ENCODE measurements at places on chromosomes 2 and 18. TPM values are rescaled to one million over a fixed set of nuclear protein-coding genes. Genes with fewer than 3 reads are reported as not detected.

- no peak for DNase-seq
Observed at GRCh38 chr18:14969500-14969899, 221.5 kb downstream of the ANKRD30B start.

GRCh38 chr2:137659616-137660015 is 304.7 kb upstream of the HNMT start:
- DNase-seq, result no peak

- peak; percentile 37 for DNase-seq
Observed at GRCh38 chr2:42089340-42089925, 41.6 kb downstream of the PKDCC start.

DNA sequence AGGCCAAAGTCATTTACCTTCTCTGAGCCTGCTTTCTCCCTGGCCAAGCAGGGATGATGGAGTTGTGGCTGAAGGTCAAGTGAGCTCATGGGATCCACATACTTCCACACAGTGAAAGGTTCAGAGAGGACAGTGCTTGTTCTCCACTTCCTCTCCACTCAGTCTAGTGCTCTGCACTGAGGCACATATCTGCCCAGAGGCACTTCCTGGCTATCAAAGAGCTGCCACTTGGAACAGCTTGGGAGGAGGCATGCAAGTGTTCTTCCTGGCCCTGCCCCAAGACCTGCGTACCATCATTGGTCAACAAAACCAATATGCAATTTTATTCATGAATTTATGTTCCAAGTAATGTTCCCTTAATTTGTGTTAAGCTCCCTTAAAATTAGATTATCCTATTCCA is 71.9 kb downstream of the RNF152 start:
- DNase-seq, result no peak

GRCh38 chr2:180655393-180655792 is 325.0 kb upstream of the UBE2E3 start:
- DNase-seq, result no peak

DNA sequence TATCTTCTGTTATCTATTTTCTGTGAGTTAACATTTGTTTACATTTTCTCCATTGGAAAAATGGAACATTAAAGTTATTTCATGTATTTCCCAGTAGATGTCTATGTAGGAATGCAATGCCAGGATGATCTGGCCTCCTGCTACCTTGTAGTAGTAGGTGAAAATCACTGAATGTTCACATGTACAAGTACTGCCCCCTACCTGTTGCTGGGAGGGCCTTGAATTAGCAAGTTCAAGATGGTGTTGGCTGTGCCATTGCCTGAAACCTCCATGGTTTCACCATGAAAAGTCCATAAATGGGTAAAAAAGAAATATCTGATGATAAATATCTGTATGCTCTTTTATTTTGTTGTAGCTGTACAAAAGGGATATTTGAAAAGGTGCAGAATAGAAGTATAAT is 30.7 kb downstream of the XRCC5 start:
- peak; percentile 51 for DNase-seq

- DNase-seq, result no peak
Observed at GRCh38 chr2:172299741-172300140, 127.6 kb upstream of the ITGA6 start.

DNA sequence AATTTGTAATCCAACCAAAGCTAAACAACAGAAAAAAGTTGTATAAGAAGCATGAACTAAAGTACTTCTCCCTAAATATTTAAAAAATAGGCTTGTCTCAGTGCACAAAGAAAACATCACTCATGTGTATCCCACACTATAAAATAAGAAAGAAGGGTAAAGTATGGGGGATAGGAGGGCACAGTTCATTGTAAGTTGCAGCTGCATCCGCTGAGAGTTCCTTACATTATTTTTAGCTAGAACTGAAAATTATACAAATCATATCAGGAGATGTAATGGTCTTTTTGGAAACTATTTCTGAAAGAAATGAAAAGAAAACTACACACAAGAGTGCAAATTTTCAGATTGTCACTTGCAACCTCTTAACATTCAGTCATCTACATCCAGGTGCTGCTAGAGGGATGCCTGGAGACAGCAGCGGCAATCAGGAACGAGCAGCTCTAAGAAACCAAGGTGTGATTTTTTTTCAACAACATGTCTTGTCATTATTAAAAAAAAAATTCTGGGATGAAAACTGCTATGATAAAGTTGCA is 273.6 kb downstream of the ASXL3 start:
- DNase-seq, result no peak

DNA sequence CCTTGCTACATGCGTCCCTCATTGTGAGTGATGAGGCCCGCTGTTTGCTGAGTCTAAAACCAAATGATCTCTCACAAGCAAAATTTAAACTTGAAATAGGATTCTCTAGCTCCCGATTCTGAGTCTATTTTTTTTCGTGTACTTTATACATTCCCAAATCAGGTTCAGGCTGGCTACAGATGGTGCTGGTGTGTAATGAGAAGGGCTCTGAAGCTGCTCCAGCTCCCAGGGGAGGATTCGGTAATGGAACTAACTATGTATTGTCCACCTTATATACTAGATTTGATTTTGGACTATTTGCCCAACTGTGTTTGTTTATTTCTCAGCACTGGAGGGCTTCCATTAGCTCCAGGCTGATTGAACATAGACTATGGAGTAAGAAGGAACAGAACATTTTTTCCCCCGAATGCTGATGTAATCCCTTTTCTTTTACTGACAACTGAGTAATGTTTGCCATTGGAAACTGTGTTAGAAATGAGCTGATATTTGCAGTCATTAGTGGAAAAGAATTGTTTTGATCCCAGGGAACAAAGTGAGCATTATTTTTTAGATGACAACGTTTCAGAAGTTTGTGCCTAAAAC is 274.0 kb upstream of the FIGN start:
- DNase-seq, result no peak

GRCh38 chr2:11598228-11598731 is 64.4 kb downstream of the GREB1 start:
- no peak for DNase-seq

DNA sequence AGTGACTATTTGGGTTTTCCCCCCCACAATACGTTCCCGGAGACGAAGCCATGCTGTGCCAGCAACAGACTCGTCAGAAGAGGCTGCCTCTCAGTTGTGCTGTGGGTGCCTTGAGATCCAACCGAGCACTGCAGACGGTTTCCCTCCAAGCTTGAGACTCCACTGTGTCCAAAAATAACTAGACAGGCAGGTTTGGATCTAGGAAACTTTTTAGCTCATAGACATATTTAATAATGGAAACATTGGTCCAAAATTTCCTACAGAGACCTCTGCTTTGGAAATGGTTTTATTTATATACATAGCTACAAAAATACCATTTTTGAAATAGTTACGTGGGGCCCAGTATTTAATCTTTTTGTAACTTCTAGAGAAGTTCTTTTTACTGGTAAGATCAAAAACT is 63.1 kb upstream of the SPATS2L start:
- DNase-seq, result no peak

DNA sequence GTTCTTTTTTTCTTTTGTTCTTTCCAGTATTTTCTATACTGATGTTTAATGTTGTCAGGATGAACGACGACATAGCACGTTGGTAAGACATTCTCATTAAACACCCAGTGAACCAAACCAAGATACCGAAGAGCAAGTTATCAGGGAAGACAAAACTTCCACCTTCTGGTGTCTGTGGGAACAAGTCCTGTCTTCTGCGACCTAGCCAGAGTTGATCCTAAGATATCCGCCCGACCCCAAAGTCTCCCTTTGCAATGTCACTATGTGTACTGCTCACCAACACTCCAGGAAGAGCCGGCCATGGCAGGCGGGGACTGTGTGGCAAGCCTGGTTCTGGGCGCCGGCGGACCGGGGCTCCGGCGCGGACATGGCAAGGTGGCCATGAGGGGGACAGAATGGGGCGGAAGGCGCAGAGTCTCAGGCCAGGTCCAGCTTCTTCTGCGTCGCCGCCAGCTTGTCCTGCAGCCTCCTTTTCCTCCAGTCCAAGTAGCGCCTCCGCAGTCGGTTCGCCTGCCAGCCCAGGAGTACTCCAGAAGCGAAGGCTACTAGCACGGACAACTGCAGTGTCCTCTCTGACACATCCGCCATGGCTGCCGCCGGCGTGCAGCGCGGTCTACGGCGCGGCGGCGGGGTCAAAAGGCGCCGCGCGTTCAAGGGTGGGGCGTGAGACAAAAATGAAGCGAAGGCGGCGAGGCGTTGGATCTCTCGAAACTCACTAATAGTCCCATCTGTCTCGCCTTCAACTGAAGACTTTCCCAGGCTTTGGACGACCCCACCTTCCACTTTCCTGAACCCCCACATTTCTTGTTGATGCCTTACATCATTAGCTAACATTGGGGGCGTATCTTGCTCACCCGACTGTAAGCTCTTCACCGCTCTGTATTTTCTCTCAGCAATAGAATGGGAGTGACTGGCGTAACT is at the start of gene MTLN:
Gene MTLN, minus strand, starts transcription at position 610 of the 921 bp plus-strand sequence. Its CDS starts 22 bp downstream, at position 588.
- peak; percentile 83 for DNase-seq

GRCh38 chr2:27773959-27774358 is 2.4 kb downstream of the MRPL33 start:
- DNase-seq, result no peak

- no peak for DNase-seq
Observed at GRCh38 chr2:163708265-163708664, 27.5 kb downstream of the FIGN start.

- DNase-seq, result peak; percentile 47
Observed at GRCh38 chr2:205892251-205892655, 193.7 kb downstream of the INO80D start.

- DNase-seq, result no peak
Observed at GRCh38 chr2:218401890-218402289, 2.2 kb downstream of the CTDSP1 start.

GRCh38 chr18:63302220-63302619 is 17.3 kb downstream of the BCL2 start:
- no peak for DNase-seq

- DNase-seq, result peak; percentile 8
Observed at GRCh38 chr18:43159086-43159770, 43.7 kb upstream of the RIT2 start.

DNA sequence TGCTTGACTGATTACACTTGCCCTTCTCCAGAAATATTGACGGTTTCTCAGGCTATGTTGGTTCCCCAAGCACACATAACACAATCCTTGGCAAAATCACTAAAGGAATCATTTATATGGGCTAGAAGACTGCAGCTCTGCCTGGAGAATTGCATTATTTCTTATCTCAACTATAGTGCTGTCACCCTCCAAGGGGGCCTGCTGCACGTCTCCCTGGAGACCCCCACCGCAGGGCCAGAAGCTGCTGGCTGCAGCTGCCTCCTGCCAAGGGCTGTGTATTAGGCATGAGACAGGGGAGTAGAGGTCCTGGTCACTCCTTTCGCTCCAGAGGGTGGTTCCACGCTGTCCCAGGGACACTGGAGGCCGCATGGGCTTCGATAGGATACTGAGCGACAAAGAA is 76.6 kb downstream of the LRRC30 start:
- DNase-seq, result no peak

GRCh38 chr2:138548796-138549195 is 47.2 kb downstream of the SPOPL start:
- DNase-seq, result no peak

DNA sequence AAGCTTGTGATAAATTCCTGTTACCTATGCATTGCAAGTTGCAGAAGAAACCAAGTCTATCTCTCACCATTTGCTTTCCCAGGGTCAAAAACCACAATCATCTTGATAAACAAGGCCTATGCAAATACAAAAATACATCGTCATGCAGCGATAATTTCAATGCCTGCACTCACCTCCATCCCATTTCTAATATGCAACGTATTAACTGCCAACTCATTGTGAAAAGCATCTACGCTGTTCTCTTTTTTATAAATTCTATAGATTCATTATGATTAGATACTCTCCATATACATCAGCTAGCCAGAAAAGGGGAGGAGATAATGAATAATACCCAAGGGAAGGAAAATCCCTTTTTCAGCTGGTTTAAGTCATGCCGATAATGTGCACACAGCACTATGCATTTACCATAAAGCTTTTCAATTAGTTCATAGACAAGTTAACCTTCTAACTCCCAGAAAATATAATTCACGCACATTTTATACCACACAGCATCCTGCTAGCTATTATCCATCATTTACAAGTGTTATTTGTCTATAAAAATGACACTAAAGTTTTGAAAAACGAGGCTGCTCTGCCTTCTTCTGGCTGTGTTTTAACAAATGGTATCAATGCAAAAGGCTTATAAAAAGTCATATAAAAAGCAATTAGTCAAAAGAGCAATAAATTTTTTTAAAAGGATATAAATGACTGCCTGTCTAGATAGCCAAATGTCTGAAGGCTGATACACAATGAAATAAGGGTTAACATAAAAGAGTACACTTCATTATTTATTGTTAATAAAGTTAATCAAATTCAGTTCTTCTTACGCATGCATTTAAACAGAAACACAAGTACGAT is 77.6 kb downstream of the AFF3 start:
- DNase-seq, result no peak

DNA sequence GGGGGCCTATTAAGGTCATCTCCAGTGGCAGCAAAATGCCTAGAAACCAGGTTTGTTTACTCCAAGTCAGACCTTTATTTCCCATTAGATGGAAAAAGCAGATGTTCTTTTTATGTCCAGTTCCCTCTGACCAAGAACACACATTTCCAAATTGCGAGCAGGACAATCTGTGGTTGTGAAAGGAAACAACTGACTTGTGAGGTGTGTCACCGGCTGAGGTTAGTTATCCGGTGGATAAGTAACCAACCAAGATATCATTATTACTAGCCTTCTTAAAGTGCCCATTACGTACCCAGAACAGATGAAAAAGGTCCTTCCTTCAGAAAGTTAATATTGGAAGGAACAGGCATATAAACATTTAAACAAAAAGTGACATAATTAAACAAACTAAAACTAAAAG is 112.9 kb downstream of the THADA start:
- DNase-seq, result no peak

DNA sequence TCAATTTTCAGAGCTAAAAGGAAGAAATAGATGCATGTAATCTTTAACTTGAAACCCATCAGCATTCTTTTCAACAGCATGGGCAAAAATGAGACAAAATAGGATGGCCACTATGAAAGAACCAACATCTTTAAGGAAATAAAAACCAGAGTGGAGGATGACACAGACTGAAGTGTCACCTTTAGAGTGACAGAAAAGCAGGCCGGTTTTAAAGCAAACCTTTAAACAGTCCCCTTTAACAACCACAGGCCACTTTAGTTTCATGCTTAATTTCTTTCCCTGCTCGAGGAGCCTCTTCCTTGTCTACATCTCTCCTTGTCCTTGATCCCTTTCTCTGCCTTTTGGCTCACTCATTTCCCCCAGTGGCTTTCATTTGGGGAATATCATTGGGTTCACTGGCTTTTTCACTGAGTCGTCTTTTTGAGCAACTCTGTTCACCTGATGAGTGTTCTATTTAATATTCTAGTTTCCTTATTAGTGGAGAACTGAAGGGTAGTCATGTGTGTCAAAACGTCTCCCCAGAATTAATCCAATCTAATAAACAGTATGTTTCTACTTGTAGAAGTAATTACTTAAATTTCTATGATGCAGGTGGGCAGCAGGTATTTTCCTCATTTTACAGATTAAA is 72.5 kb downstream of the DOCK10 start:
- DNase-seq, result no peak

GRCh38 chr2:124353656-124354055 is 328.6 kb downstream of the CNTNAP5 start:
- DNase-seq, result no peak

GRCh38 chr18:56637711-56638231 is 621 bp downstream of the TXNL1 start:
- DNase-seq, result peak; percentile 30

PPP1R1C gene
- 7.3 TPM for total RNA-seq

ADRA2B gene
- 0.26 TPM for total RNA-seq

DSG4 gene
- total RNA-seq, result not detected

PLGLB1 gene
- total RNA-seq, result 3.4 TPM

RAD51AP2 gene
- 0.26 TPM for total RNA-seq

ZNF385B gene
- under 0.01 TPM for total RNA-seq

GNLY gene
- 5.6 TPM for total RNA-seq

CD8A gene
- 2.0 TPM for total RNA-seq

ATOH8 gene
- total RNA-seq, result 12.9 TPM

All from body of pancreas (tissue), 4 donors.